Kidney (tissue), 22 donors: ENCODE measurements at places on chromosomes 13 and 19. TPM values are rescaled to one million over a fixed set of nuclear protein-coding genes. Genes with fewer than 3 reads are reported as not detected.

Gene C13orf46
- total RNA-seq, result 1.1 TPM

Gene NPAS1
- total RNA-seq, result 0.38 TPM

Gene RYR1
- 2.8 TPM for total RNA-seq

Gene ZNF99
- 0.25 TPM for total RNA-seq

Gene KLK14
- 0.22 TPM for total RNA-seq

Gene ZNF98
- 1.2 TPM for total RNA-seq

Gene ZNF17
- 17.7 TPM for total RNA-seq

Gene TRMT1
- total RNA-seq, result 40.0 TPM

Gene PLPP2
- total RNA-seq, result 28.7 TPM

Gene ZNF665
- 5.4 TPM for total RNA-seq

Gene PNKP
- 101 TPM for total RNA-seq

Gene CCDC8
- 18.9 TPM for total RNA-seq

Gene KLK2
- not detected for total RNA-seq

Gene PEAK3
- 2.1 TPM for total RNA-seq

Gene ALOX5AP
- total RNA-seq, result 25.0 TPM

Gene CGB5
- total RNA-seq, result not detected

Gene ZNF844
- total RNA-seq, result 28.1 TPM

Gene ARHGAP33
- 18.5 TPM for total RNA-seq

Gene ZNF570
- total RNA-seq, result 8.2 TPM

Gene INAFM1
- 28.4 TPM for total RNA-seq
